ENCODE measurements at places on chromosomes 3 and 15.

DNA sequence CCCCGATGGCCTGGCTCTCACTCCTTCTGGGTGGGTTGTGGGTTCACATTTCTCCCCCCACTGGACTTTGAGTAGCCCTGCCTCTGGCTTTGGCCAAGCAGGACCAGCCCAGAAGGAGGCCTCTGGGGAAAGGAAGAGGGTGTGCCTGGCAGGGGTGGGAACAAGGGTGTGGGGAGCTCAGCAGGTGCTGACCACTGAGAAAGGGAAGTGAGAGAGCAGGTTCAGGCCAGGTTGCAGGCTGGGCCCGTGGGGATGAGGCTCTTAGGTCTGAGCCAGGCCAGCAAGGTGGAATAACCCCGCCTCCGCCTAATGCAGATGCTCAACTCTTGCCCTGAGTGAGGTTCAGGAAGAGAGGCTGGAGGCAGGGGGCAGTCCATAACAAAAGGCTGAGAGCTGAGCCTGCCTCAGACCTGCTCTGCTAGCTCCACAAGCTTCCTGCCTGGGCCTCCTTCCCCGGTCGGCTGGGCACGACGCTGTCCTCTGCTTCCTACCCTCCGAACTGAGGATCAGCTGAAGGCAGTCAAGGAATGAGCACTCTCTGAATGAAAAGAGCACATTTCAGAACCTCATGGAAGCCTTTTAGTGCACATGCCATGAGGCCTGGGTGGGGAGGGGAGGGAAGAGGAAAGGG lies 82.7 kb downstream of the TLE3 start:
- DNase-seq: no peak

DNA sequence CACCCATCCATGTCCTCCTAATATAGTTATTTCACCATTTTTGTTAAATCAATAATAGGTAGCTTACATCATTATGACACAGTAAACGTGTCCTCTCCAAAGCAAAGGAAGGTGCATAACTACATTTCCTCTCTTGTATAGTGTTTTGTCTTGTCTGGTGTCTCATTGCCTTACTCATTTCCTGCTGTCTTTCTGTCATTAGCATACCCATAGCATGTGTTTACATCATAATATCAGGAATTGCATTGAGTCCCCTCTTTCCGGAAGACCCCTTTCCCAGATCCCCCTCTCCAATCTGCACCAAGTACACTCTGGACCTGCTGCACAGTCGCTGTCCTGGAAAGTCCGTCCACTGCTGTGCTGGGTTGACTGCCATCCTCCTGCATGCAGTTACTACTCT lies 47.9 kb downstream of the SOX14 start:
- DNase-seq: no peak

DNA sequence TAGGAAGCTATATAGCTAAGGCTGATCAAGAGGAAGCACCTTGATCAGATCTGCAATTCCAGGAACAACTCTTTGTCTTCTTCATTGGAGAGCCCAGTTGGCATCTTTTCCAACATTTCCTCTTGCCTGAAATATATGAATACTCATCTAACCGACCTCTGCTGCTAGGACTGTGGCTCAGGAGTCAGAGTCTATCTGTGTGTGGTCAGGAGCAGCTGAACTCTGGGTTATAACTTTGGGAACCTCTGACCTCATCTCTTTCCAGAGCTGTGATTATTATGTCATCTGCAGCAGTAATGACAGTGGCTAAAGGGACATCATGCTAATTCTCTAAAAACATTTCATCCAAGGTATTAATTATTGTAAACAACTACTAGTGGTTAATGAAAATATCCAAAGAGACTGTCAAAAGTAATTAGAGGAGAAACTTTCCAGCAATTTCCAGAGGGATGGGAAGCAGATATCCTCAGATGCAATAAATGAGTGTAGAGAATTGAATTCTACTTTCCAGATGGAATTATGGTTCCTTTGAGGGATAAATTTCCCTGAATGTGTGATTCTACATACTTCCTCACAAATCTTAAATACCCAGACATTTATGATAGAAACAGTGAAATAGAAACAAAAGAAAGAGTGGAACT lies 11.5 kb upstream of the SPINK8 start:
- DNase-seq: no peak

DNA sequence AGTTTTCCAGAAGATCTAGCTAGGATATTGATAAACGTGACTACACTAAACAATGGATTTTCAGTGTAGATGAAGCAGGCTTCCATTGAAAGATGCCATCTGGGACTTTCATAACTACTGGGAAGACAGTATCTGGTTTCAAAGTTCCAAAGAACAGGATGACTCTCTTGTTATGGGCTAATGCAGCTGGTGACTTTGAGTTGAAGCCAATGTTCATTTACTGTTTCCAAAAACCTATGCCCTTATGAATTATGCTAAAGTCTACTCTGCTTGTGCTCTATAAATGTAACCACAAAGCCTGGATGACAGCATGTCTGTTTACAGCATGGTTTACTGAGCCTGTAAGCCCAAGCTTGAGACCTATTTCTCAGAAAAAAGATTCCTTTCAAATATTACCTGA lies 245.4 kb downstream of the GBE1 start:
- DNase-seq: no peak

DNA sequence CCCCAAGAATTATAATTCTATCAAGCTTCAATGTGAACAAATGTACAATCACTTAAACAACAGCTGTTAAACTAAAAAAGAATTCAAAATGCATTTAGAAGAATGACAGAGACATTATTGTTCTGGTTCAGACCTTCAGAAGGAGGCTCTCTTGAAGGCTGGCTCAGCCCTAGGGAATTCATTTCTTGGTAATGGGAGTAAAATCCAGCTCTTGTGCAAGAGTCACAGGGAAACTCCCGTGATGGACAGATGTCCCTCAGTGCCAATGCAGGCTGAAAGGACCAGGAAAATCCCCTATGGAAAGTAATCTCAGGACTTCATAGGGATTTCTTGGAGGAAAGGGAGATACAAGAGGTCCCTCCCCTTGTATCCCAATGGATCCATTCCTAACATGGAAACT lies 149.9 kb upstream of the STT3B start:
- no peak for DNase-seq

- DNase-seq: no peak
These were observed 105.1 kb upstream of the IGF1R start for GRCh38 chr15:98543237-98543636.

- no peak for DNase-seq
These were observed 110.4 kb downstream of the TPRG1 start for GRCh38 chr3:189282189-189282588.

- DNase-seq: no peak
These were observed 782.4 kb upstream of the ROBO1 start for GRCh38 chr3:80550174-80550573.

DNA sequence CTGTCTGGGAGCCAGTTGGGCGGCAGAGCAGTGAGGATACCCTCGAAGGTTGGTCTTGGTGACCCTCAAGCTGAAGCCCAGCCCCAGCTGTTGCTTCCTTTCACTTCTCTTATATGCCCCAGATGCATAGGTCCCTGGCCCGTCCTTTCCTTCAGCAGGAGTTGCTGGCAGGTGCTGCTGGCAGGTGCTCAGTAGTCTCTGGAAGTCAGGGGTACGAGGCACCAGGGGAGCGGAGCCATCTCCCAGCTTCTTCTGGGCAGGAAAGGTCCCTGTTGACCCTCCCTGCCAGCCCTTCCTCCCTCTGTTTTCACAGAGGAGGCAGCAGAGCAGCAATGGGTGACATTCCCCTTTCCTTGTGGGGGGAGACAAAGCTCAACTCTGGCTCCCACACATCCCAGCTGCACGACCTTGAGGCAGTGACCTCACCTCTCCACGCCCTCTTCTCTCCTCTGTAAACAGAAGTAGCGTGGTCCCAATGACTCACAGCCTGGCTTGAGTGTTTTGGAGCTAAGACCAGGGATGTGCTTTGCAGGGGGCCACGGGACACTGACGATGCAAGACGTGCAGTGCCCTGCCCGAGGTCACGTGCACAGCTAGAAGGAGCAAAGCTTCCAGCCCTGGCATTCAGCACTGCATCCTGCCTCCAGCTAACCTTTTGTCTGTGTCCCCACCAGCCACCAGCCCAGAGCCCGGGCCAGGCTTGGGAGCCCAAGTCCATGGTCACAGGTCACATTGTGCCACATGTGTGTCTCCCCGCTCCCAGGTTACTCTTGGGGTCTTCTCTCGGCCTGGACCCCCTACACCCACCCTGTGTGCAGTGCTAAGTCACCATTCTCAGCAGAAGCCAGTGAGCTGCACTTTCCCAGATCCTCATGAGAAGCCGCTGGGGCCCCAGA lies 49.7 kb downstream of the SLC6A6 start:
- no peak for DNase-seq

- DNase-seq: peak; percentile 63
These were observed 1.9 kb downstream of the VGLL4 start for GRCh38 chr3:11641683-11642430.

DNA sequence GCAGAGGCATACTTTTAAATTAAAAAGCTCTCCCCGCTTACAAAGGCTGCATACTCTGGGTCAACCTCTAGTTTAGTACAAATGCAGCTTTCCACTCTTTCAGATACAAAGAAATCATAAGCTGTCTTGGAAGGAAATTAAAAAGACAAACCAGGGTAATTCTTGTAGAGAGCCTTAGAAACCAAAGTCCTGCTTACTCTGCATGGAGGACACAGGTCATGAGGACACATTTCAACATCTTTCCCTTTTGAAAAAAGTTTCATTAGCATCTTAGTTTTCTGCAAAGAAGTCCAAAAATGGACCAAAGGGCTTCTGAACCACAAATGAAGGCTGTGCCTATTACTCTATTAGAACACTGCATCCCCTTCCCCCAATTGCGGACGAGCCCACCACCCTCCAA lies 50.5 kb upstream of the WNT5A start:
- DNase-seq: no peak

DNA sequence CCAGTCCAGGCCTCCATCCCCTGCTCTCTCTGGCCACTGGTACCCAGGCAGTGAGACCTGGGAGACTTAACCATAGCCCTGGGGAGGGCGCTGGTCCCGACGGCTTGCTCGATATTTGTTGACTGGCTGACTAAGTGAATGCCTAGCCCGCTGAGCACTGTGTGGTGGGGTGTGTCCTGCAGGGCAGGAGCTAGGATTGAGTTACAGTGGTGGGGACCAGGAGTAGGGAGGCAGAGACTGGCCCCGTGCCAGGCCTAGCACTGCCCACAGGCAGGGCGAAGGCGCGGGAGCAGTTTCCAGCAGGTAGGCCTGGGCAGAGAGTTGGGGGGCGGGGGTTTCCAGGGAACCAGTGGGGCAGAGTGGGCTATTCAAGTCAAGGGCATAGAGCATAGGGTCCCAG lies at the start of gene VILL:
Gene VILL, plus strand, starts transcription at position 260 of the 400 bp plus-strand sequence. CDS start 2,887 bp downstream, outside the sequence.
- DNase-seq: no peak

DNA sequence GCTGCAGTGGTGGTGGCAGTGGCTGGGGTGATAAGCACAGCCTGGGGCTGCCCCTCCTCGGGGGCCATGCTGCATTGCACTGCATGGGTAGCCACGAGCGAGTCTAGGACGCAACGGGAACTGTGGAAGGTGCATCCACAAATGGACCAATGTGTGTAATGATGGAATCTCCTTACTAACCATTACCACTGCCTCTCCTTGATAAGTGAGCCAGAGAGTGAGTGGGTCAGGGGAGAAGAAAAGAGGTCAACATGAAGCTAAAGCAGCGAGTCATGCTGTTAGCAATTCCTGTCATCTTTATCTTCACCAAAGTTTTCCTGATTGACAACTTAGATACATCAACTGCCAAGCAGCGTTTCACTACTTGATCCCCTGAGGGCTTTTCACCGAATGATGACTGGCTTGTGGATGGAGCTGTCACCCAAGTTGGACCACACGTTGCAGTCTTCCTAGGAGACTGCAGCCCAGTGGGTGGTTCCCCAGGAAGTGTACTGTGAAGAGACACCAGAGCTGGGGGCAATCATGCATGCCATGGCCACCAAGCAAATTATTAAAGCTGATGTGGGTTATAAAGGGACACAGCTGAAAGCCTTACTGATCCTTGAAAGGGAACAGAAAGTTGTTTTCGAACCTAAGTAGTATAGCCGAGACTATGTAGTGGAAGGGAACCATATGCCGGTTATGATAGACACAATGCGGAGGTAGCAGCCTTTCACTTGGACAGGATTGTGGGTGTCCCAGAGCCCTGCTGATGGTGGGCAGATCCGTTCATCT lies 20.6 kb downstream of the SAMD7 start:
- no peak for DNase-seq

DNA sequence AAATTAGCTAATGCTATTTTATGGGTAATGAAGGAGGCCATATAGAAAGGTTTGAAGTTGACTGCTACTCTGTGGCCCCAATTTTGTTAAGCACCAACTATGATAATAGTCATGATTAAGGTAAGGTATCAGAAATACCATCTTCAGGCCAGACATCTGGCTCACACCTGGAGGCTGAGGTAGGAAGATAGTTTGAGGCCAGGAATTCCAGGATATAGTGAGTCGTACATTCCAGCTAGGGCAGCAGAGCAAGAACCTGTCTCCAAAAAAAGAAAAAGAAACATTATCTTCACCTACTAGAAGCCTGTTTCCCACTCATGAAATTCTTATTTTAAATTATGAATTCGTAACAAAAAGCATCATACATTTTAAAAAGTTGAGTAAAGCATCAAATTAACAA lies 64.4 kb downstream of the LRRC28 start:
- DNase-seq: no peak

- no peak for DNase-seq
These were observed 1.2 kb upstream of the BAHD1 start for GRCh38 chr15:40439461-40439959.

- DNase-seq: no peak
These were observed 50.1 kb downstream of the PPM1L start for GRCh38 chr3:160806094-160806493.

DNA sequence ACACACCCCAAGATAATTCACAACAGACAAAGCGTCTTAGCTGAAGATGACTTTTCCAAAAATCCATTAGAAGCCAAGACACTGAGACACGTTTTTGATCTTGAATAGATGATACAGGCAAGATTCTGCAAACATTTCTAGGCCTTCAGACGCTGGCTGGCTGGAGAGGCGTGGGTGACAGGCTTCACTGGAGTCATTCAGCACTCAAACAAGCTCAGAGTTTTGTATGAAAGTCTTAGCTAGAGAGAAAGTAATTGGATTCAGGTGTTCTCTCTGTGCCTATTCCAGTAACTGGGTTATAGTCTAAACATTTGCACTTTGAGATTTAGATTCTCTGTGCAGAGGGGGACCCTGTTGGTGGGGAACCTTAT lies 147.7 kb upstream of the BHLHE40 start:
- no peak for DNase-seq

DNA sequence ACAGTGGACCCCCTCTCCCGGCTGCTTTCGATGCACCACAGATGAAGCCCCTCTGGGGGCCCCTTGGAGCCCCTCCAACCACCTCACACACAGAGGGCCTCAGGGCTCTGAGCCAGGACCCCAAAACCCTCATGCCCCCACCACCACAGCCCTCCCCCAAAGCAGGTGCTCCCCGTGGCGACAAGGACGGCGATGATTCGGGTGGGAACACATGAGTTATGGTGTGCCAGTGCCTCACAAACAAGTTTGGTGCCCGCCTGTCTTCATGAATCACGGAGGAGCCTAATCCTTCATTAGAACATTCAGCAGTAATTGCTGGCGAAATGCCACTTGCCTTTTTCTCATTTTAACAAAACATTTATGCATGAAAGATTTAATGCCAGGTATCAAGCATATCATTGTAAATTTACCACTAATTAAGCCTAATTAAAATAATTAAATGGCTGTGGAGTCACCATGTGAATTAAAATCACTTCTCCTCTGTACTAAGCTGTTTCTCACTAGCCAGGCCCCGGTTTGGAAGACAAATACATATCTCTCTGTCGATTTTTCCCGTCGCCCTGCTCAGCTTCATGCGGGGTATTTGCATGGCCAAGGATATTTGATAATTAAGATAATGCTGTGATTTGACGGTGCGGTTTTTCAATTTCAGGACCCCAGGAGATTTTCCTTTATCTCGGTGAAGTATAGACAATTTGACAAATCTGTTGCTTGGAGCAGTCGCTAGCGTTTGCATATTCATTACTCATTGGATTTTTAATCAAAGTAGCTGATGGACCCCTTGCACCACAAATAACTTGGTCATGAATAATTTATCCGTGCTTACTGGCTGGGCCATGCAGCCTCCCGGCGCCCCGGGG lies 157.0 kb downstream of the TLE3 start:
- no peak for DNase-seq

Data from hematopoietic multipotent progenitor cell (in vitro differentiated cells).